Nephron progenitor cell (in vitro differentiated cells): ENCODE measurements at places on chromosomes 5 and 9.

DNA sequence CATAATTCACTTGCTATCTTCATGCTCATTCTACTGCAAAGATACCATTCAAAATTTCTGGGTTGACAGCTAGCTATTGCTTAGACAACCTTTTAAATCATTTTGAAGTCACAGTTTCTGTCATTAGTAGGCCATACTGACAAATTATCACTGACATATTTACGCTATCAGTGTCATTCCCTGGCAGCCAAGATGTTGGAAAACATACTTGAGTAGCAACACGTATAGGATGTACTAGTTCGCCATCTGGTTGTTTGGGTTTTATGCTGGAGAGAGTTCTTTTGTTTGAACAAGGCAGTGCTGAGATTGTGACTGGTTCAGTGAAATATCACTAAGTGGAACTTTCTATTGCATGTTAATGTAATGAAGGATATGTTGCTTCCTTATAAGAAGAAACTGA, 621.9 kb downstream of the DTWD2 start:
- no peak for DNase-seq

DNA sequence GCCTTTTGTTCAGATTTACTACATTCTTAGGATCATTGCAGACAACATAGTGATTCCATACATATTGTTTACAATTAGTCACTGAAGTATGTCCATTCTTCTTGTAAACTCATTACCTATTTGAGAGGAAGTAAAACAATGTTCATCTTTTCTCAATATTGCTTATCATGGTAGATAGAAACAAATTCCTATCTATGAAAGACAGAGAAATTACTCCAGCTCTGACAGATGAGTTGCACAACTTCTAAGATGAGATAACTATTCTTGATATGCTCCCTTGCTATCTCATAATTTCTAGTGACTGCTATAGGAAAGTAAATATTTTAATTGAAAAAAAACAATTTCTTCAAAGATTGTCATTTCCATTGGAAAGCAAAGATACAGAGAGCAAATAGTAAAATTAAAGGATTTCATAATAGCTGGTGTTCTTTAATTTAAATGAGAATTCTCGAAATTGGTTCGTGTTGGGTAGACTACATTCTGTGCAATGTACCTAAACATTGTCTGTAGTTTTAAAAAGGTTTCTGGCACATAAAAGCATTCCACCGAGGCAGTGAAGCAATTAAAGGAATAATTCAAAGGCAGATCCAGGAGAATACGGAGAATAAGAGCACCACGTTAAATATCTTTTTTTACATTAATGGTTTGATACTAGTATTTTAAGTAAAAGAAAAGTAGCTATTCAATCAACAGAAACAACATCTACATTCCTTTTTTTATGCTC, 1029.1 kb upstream of the ACO1 start:
- DNase-seq = no peak

DNA sequence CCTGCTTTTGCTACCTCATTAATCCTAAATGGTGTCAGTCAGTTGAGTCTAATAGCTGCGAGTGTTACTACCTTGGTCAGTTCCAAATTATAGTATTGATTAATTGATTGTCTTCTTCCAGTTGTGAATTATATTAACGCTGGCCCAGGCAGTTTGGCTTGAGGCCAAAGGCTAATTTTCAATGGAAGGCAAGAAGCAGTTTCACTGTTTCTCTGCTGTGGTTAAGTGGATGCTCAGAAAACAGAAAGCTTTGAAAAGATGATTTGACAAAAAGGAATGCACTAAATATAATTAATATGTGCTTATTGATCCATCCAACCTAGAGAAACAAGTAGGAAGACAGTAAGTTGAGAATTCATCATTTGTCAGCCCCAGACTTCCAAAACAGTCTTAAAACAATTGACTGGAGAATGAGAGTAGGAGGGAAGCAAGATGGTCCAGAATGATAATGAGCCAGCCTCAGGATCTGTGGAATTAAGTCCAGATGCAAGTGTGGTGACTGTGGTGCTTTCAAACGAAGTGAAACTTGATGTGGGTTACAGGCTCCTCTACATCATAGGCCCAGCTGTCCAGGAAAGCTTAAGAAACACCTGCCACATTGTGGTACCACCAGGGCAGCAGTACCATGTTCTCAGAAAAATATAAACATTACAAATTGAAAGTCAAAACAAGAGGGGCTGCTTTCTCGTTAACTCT, 1371.0 kb upstream of the DMAC1 start:
- no peak for DNase-seq

DNA sequence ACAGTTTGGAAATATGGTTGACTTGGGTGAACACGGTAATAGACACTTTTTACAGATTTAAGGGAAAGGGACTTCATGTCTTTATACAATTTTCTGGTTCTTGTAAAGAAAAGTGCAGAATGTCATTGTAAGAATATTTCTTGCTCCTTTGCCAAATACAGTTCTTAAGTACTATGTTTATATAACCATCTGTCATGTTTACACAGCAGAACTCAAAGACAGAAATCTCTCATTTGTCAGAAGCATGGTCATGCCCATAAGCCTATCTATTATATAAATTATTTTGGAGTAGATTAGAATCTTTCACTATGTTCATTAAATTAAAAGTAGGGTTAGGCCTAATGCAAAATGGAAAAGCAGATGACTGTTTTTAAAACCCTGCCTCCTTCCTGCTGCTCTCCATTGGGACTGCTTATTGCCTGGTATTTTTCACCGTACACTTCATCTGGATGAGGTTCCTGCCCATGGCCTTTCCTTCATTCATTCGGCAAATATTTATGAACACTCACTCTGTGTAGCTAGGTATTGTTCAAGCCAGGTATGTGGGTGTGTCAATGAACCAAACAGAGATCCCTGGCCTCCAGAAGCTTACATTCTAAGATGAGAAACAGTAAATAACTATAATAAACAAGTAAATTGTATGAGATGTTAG, 558.1 kb downstream of the NR2F1-AS1 start:
- no peak for DNase-seq

DNA sequence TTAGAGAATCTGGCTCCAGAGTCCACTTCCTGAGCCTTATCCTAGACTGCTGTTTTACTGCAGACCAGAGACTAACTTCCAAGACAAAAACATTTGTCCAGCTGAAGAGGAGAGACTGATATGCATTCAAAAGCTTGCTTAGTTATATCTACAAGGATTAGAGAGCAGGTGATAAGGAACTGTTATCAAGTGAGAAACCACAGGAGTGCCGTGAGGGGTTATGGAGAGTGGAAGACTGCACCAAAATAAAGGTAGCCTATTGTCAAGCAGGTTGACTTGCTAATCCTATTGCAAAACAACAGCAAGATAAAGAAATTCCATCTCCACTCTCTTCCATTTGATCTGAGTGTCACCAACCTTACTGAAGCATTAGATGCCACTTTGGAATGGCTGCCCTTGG, 139.1 kb downstream of the SCAMP1 start:
- DNase-seq = no peak

- DNase-seq = no peak
Measured at GRCh38 chr5:130216286-130216685, 312.0 kb downstream of the CHSY3 start.

DNA sequence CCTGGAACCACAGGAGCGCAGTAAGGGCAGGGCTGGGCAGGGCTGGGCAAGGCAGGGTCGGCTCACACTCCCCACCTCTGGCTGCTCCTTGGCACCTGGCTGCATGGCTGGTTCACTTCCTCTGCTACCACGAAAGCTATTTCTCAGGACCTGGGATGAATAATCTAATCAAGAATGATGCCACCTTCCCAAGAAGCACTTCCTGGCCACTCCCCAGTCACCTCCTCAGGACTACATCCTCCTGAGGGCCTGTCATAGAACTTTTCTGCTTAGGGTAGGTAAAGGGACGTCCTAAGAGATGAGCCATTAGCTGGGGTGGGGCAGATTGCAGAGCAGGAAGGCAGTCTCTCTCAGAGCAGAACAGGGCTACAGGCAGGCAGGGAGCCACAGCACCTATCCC, 288.2 kb upstream of the MAP3K1 start:
- no peak for DNase-seq

DNA sequence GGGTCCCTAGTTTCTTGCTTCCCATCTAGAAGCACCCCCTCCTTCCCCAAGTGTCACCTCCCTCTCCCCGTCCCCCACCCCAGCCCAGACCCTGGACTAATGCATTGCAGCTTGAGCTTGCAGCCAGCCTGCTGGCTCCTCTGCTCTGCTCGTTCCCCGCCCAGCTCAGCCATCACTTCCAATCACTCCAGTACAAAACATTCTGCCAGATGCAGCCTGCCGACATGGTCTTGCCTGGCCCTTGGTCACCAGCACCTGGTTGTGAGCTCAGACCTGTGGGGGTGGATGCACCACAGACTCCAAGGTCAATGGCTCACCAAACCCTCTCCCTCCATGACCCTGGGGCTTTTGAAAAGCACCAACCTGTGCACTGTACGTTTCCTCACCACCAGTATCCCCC, 172.9 kb upstream of the SMIM23 start:
- no peak for DNase-seq

GRCh38 chr5:77633207-77633675, 5.3 kb downstream of the OTP start:
- DNase-seq = no peak

DNA sequence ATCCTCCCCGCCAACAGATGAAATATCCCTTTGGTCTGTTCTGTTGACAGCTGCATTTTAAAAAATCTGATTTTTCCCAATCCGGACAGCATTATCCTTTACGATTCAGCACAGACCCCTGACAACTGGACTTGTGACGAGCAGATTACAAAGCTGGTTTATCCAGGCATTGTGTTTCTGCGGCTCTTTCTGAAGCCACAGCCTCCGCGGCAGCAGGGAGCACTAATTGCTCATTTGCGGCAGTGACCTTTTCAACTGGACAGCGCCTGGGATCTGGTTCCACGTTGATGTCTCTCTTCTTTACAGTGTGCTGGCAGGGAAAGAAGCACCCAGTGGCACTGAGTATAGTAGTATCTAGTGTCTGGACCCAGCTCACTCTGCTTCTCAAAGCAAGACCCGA, 351.2 kb downstream of the ZNF608 start:
- DNase-seq = peak; percentile 31

DNA sequence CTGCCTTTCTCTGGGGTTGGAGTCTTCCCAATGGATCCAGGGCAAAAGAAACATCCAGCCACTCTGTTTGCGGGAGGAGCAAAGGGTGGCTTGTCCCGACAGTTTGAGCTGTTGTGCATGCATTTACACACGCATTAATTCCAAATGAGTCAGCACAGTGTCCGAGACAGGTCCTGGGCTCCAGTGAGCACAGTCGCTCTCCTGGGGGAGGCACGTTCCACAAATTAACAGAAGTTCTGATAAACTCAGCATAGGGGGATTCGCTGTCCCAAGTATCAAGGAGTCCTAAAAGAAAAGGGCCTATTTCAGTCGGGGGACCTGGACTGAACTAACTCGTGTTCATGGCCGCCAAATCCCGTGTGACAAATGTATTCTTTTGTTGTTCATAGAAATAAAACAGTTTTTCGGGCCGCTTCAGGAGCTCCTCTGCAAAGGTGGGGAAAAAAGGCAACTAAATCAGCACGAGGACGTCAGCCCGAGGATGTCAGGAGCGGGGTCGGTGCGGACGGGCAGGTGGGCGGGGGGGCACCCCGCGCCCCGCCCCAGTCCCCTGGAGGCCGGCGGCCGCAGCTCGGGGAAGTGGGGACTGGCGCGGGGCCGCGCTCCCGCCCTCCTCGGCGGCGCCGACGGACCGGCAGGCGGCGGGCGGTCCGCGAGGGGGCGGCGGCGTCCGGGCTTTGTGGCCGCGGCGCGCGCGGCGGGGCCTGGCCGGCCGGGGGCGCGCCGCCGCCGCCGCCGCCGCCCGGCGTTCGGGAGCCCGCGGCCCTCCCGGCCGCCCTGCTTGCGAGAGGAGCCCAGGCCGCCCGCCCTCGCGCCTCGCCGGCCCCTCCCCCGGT, at the start of gene MSANTD3:
MSANTD3 (plus strand) TSS at position 614 of the 836 bp plus-strand sequence. CDS start 14,796 bp downstream, outside the sequence.
- peak; percentile 76 for DNase-seq

GRCh38 chr9:133421615-133422542, at the start of gene ADAMTS13:
Gene ADAMTS13, plus strand, starts transcription at chr9:133422367. Its CDS starts 77 bp downstream, at chr9:133422444.
- no peak for DNase-seq

DNA sequence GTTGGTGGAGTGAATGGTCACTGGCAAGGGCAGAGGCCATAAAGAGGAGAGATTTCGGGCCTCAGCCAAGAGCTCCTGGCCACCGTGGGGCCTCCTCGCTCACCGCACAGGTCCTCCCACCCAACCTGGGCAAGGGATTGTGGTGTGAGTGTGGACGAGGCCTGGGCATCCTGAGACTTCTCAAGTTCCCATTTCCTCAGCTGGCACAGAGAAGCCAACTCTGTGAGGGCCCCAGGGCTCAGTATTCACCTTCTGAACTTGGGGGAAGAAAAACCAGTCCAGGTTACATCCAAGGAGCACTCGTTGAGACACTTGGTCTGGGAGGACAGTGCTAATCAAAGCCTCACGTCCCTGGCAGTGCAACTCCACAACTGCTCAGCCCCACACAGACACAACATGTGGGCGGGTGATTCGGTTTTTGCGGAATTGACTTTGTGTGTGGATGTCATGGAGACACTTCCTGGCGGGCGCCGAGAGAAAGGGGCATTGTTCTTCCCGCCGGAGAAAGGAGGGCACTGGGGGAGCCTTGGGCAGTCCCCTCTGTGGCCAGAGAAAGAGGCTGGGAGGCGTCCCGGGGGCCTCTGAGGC, 28.5 kb upstream of the NKD2 start:
- no peak for DNase-seq

DNA sequence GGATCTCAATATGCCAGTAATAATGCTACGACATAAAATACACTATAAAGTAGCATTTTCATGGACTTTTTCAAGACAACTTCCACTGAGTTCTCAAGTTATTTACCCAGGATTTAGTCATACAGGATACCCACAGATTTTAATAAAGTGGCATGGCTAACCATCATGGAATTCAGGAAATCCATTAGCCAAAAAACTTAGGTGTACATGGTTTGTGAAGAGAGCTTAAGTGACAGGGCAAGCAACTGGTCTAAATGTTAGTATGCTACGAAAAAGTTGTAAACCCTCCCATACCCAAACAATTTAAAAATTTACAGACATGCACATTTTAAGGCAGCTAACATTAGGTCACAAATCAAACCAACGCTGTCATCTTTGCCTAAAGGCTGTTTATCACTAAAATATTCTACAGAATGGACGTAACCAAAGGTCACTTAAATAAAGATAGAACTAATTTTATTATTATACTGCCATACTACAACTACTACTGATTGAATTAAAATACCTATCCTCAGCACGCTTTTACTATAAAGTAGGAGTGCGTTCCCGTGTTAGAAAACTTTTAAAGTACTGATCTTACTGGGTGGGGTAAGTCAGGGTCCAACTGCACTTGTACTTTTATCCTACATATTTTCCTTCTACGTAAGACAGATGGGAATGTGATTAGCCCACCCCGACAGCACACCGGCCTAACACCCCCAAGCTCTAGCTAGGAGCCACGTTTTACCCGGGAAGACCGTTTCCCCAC, 1.1 kb downstream of the UBTD2 start:
- DNase-seq = no peak

DNA sequence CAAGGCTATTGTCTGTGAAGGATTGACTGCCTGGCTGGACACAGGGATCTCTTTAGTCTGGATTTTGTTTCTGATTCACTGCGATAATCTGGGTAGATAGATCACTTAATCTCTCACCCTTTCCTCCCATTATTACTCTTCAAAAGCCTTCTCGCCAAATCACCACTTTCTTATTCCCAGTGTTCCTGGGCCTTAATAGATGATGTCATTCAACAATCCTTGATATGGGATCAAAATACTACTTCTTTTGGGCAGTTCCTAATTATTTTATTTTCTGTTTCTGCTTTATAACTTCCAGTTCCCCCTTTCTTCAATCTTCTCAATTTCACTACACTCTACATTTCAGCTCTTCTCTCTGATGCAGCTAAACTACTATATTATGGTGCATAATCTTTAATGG, 6.8 kb upstream of the CRHBP start:
- no peak for DNase-seq

- no peak for DNase-seq
Measured at GRCh38 chr5:1551426-1552301, 27.9 kb upstream of the LPCAT1 start.
